ENCODE measurements at places on chromosomes 2 and 18.

DNA sequence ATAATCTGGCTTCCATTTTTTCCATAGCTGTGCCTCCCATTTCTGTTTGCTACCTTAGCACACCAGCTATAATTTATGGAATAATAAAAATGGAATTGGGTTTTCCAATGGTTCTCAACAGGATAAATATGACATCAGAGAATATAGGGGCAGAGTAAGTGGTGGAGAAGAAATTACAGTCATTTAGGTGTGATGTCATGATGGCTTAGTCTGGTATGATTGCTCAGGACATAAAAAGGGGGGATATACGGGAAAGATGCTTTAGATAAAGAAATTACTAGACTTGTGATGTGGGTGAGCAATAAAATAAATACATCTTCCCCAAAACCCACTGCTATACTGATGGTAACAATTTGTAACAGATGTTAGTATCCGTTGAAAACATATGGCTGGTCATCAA, 21.6 kb upstream of the KIF5C start:
- DNase-seq = no peak

GRCh38 chr2:219172231-219173154, 2.7 kb upstream of the SLC23A3 start:
- DNase-seq = no peak

GRCh38 chr2:211086049-211086448, 529.6 kb downstream of the CPS1 start:
- DNase-seq = no peak

DNA sequence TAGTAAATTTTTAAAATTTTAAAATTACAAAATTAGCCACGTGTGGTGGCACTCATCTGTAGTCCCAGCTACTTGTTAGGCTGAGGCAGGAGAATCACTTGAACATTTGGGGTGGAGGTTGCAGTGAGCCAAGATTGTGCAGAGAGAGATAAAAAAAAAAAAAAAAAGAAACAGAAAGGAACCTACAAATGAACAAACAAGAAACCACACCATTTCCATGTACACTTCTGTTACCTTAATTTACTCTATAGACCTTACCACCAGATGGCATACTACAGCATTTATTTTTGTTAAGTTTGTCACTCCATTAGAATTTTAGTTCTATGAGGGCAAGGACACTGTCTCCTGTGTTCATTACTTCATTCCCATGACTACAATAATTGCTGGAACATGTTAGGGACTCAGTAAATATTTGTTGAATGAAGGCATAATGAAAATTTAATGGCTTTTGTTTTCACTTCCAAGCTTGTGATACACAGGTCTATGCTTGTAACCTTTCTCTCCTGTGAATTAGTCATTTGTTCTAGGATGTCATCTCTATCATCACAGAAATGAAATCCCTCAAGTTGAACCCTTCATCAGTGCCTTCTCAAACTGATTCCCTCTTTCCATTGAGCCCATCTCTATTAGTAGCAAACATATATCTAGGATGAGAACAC, 76.0 kb downstream of the ARHGAP15 start:
- DNase-seq = no peak

- DNase-seq = no peak
Measured at GRCh38 chr2:156349161-156349560, 16.6 kb upstream of the NR4A2 start.

GRCh38 chr2:42906111-42906556, 113.8 kb upstream of the HAAO start:
- DNase-seq = no peak

DNA sequence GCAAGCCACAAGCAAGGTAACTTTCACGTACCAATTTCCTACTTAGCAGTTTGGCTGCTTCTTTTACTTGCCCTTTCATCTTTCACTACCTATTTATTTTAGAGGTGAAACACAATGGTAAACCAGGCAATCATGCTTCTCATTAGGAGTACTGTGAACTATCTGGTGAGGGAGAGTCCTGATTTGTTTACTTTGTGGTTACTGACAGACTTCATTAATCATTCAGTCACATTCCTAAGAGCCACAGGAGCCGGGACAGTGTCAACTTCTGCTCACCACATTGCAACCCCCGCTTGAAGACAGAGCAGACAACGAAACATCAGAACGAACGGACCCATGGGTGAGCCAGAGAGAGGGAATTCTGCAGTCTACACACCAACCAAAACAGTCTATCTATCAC, 28.8 kb downstream of the TUBB6 start:
- DNase-seq = no peak

- no peak for DNase-seq
Measured at GRCh38 chr2:37340637-37341036, 3.8 kb upstream of the QPCT start.

DNA sequence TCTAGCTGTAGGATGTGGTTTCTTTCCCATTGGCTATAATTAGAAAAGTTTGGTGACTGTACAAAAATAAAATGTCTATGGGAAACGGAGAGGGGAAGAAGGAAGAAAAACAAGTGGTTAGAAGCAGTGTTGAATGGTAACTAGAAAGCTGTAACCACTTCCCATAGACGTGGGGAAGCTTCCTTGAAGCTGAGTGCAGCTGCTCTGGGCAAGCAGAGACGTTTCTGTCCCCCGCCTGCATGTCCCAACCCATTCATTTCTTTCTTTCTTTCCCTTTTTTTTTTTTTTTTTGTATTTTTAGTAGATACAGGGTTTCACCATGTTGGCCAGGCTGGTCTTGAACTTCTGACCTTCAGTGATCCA, 367.8 kb upstream of the HS6ST1 start:
- DNase-seq = no peak

DNA sequence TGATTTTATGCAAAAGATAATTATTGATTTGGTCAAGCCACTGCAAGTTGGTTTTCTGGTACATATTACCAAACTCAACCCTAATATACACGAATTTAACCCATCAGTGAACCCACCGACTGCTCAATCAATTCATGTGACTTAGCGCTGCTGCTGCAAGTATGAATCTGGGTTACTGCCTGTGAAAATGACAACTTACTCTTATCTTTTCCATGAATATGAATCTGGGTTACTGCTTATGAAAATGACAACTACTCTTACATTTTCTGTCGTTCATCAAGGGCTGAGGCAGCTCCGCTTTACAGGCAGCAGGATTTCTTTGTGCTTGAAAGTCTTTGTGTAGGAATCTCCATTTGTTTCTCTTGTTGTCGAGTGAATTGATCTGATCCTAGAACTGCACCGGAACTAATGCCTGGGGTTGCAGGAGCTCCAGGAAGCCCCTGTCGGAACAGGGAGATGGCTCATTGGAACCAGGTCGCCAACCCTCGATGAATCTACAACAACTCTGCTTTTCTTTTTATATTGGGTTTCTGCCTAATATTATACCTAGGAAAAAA, 22.1 kb upstream of the ALKAL2 start:
- DNase-seq = no peak

- no peak for DNase-seq
Measured at GRCh38 chr2:15965564-15966019, 25.2 kb downstream of the MYCN start.

DNA sequence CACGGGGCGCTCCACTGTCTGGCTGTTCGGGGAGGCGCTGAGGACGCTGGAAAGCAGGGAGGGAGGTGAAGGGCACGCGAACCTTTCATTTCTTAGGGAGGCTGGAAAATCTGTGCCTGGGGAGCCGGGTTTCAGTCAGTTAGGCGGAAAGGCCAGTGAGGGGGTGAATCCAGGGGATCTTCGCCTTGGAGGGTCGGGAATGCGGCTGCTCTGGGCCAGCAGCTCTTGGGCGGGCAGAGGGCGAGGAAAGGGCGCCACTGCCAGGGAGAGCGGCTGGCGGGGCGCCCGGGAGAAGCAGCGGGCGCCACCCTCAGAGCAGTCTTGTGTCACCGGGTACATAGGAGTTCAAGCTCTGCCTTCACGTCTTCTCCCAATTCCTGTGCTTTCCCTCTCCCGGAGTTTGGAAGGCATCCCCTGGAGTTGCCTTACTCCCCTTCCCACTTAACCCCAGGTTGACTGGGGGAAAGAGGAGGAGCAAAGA, 1.4 kb downstream of the CCDC85A start:
- DNase-seq = no peak

DNA sequence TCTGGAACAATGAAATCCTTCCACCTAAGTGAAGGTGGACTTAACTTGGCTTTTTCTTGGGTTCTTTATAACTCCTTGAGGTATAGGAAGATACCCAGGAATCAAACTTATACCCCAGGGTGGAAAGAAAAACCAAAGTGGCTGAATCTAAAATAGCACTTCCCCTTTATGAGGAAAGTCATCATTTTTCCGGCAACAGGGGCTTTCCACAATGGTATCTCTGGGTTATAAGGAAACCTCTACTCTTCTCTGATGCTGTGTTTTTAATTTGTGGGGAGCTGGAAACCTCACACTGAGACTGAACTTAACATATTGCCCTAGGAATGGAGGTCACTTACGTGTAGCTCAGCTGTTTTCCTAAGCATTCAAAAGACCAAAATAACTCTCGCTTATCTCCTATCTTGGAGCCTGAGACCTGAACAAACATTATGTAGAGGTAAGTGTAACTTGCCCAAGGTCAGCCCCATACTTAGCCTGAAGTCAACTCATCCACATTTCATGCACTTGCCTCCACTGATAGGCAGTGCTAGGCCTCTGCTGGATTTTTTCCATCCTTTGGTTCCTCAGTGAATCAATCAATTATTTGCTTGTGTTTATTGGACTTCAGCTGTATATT, 117.9 kb downstream of the SETBP1 start:
- no peak for DNase-seq

GRCh38 chr18:62336618-62337017, 11.5 kb downstream of the TNFRSF11A start:
- no peak for DNase-seq

GRCh38 chr2:188524519-188525113, 232.9 kb downstream of the GULP1 start:
- no peak for DNase-seq

DNA sequence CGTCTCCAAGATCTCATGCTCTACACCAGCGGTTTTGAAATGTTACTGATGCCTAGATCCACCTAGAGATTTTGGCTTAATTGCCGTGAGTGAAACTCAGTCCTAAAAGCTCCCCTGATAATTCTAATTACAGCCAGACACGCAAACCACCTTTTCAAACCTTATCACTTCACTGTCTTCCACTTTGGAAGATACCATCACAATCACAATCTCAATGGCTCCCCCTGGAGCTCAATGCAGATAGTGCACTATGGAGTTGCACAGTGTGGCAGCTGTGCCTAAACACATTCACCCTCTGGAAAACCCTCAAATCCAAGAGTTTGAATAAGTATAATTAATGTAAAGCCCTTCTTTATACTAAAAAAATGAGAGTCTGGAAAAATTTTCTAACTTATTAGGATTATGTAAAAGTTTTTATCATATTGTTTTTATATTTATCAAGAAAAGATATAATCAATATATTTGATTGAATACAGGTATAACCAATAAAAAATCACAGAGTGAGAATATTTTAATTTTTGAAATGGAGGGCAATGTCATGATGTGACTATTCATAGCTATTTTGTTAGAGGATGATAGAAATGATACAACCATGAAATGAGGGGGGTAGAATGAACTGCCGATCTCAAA, 102.9 kb upstream of the SLC8A1 start:
- DNase-seq = no peak

DNA sequence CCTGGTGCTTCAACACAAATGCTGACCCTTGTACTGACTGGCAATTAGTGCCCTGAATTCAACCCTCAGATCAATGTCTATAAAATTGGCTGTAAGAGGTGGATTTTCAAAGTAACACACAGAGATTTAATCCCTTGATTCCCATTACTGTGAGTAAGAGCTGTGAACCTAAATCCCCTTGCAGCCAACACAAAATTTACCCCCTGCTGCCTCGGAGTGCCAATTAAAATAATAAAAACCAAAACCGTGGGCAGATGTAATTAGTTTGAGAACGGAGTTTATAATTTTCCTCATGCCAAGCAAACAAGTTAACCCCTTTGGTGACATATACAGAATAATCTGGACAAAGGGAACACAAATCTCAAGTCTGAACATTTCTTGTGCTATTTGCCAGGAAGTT, 55.8 kb upstream of the REV1 start:
- no peak for DNase-seq

DNA sequence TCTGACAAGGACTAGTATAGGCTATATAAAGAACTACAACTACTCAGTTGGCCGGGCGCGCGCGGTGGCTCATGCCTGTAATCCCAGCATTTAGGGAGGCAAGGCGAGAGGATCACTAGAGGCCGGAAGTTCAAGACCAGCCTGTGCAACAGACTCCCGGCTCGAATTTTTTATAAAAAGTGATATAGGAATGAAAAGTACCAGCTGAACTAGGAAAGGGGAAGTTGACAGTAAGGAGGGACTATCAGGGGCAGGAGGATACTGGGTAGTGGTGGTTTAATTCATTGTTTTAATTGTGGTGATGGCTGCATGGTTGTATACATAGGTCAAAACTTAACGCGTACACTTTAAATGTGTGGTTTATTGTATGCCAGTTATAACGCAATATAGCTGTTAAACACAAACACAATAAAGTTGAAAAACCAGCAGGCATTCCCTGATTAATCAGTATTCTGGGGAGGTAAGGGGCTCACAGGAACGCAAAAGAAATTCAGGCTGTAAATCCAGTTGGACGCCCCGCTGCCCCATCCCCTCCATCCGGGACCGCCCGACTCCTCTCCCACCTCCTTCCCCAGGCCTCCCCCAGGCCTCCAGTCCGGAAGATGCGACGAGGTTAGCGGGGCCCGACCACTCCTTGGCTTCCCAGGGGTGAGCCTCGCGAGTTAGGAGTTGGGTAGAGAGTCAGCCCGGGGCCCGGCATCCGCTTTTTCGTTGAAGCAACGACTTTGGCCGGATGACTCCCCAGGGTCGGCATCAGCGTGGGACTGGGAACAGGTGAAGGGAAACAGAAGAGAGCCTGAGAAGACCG, 746 bp upstream of the POLR1B start:
- no peak for DNase-seq

DNA sequence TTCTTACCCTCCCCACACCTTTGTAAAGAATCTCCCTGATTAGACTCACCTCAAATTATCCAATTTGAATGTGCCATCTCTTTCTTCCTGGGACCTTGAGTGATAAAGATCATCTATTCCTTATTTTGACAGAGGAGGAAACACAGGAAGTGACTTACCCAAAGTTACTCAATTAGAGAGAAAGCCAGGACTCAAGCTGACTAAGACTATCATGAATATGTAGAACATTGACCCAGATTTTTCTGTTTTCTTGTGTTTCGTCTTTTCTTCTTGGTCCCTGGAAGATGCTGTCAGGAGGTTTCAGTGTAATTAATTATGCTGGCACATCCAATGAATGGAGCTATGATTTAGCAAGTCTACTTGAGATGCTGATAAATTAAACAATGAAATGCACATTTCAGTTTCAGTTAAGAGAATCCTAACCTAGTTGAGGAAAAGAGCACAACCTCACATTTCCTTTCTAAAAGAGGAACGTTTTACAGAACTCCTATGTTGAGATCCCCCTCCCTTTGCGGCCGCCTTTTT, 380.4 kb downstream of the CLIP4 start:
- DNase-seq = no peak

DNA sequence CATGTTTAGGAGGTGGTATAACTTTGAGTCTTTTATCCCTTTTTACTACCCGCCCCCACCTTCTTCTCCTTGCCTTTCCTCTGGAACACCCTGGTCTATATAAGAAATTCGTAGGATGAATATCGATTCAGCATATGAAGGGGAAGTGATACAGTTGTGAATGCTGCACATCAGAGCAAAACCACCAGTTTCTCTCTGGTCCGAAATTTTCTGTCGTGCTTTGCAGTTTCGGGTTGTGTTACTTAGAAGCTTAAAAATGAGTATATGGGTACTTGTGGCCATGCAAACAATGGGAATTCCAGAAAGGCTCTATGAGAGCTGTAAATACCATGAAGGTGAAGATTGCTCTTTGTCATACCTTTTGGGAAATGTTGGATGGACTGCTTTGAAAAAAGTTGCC, 60.6 kb downstream of the DAW1 start:
- no peak for DNase-seq
